ENCODE measurements at places on chromosomes 6 and 20.

- no peak for DNase-seq
Measured at GRCh38 chr6:43054206-43054943, 724 bp upstream of the CUL7 start.

- no peak for DNase-seq
Measured at GRCh38 chr6:118677193-118677592, 25.8 kb upstream of the CEP85L start.

GRCh38 chr6:47230579-47230978, 79.1 kb downstream of the TNFRSF21 start:
- DNase-seq, result no peak

- no peak for DNase-seq
Measured at GRCh38 chr20:49983848-49984408, 1.1 kb downstream of the SNAI1 start.

DNA sequence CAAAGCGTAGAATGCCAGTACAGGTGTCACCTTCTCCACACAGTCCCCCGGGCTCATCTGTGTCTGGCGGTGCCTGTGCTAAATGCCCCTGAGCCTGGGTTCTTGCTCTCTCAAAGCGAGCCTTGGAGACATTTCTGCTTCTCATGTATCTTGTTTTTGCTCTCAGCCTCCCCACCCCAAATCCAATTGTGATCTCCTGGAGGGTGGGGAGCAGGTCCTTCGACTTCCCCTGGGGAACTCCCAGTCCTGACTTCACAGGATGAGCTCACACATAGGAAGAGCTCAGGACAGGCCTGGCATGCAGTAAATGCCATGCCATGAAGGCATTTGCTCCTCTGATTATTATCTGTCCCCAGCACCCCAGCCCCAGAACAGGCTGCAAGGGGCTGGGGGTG, 58.1 kb downstream of the NOL4L start:
- no peak for DNase-seq

- no peak for DNase-seq
Measured at GRCh38 chr20:11041396-11041795, 367.6 kb upstream of the JAG1 start.

- DNase-seq, result no peak
Measured at GRCh38 chr20:12051206-12052163, 133.8 kb downstream of the BTBD3 start.

DNA sequence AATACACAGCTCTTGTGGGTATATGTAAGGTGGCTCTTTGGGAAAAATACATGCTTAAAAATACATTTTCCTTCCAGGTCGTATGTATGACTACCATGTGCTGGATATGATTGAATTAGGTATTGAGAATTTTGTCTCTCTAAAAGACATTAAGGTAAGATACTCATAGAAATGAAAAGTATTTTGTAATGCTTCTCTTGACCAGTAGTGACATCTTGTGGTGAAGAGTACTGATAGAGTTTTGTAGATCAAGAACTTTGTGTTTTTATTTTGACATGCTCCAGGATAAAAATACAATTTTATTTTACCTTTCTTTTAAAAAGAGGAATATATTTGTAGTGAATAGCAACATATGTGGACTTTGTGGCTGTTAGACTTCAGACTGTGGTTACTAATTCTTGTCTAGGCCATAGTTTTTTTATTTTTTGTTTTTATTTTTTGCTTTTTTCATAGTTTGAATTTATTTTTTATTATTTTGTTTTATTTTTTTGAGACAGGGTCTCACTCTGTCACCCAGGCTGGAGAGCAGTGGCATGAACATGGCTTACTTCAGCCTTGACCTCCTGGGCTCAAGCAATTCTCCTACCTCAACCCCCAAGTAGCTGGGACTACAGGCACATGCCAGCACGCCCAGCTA, 17.9 kb downstream of the RPF2 start:
- no peak for DNase-seq

DNA sequence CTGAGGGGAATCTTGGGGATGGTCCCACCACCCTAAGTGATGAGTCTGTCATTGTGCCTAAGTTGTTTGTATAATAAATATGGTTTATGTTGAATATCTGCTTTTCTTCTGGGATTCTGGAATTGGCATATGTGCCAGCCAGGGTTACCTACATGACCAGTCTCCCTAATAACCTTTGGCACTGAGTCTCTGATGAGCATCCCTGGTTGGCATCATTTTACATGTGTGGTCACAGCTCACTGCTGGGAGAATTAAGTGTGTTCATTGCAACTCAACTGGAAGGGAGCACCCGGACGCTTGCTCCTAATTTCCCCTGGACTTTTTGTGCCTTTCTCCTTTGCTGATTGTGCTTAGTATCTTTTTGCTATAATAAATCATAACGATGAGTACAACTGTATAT, 8.1 kb downstream of the SMAP1 start:
- no peak for DNase-seq

- DNase-seq, result no peak
Measured at GRCh38 chr6:127516662-127517273, 2.4 kb downstream of the MTCL3 start.

- DNase-seq, result no peak
Measured at GRCh38 chr20:12053353-12053752, 135.7 kb downstream of the BTBD3 start.

GRCh38 chr6:108742041-108742440, 106.2 kb upstream of the ARMC2 start:
- DNase-seq, result no peak

DNA sequence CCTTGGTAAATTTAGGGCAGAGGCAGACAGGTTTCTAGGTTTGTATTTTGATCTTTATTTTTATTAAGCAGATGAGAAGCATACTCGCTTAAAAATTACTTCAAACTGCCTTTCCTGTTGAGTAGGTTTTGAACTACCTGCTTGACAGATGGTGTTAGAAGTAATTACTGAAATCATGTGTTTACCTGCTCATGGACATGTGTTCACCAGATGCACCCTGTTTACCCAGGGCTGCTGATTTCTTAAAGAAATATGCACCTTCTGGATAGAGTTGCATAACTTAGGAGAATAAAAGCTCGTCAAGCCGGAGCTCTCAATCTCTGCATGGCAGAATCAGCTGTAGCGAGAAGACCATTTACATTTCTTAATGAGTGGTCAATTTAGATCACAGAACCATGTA, 165.1 kb downstream of the CDKAL1 start:
- DNase-seq, result no peak

- no peak for DNase-seq
Measured at GRCh38 chr6:73964241-73964854, 268.3 kb downstream of the CD109 start.

GRCh38 chr6:36136034-36136433, 5.7 kb downstream of the MAPK13 start:
- no peak for DNase-seq

DNA sequence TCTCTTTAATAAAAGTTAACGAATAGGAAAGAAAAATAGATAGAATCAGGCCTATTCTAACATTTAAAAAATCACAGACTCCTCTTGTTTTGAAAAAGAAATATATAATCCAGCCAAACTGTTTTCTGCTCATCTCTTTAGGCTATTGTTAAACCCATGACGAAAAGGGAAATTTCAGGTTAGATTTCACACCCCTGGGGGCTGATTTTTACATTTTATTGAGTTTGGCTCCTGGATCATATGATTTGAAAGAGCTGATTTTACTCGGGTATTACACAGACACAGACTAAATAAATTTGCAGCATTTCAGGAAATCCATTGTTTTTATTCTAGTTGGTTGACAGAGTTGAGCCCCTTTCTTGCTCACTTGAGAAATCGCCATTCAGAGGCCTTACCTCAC, 135.8 kb upstream of the HMGCLL1 start:
- DNase-seq, result no peak

DNA sequence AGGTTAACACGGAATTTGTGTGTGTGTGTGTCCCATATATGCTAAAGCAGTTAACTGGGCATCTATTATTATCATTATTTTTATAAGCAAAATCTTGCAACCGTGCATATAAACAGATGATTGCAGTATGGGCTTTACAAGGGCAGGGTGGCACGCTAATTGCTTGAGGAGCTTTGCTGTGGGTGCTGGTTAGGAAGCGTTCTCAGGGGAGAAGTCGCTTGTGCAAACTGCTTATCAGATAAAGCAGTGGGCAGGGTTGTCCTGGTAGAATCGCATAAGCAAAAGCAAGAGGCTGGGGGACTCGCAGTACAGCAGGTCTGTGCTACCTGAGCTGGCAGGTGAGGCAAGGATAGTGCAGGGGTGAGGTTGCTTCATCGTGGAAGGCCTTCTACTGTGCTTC, 9.7 kb upstream of the CCN6 start:
- DNase-seq, result no peak

DNA sequence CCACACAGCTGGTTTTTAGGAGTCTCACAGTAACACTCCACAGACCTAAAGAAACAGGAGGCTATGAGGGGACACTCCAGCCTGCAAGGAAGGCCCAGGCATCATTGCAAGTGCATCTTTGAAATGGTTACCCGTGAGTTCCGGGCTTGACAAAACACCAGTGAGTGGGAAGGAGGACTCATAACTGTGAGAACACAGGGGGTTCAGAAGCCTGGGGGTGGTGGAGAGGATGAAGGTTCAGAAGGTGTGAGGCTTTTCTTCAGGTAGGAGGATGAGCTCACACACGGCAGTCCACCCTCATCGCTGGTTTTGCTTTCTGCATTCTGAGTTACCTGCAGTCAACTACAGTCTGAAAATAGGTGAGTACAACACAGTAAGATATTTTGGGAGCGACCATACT, 39.9 kb downstream of the MAP7 start:
- DNase-seq, result no peak

DNA sequence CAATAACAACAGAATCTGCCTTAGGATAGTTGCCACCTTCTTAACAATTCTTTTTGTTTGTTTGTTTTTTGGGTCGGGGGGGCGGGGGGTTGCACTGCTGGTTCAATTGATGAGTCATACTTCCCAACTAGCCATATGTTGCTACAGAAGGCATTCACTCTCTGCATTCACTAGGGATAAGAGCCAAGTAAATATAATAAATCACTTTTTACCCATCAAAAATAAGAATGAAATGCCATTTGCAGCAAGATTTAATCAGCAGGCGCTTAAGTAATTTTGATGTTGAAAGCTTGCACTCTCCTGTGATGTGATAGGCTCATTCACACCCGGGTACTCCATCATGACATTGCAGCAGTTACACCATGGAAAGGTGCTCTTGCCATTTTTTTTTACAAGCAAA, 209.8 kb downstream of the HIVEP2 start:
- no peak for DNase-seq

GRCh38 chr6:169930799-169931198, 179.4 kb downstream of the ERMARD start:
- DNase-seq, result no peak

DNA sequence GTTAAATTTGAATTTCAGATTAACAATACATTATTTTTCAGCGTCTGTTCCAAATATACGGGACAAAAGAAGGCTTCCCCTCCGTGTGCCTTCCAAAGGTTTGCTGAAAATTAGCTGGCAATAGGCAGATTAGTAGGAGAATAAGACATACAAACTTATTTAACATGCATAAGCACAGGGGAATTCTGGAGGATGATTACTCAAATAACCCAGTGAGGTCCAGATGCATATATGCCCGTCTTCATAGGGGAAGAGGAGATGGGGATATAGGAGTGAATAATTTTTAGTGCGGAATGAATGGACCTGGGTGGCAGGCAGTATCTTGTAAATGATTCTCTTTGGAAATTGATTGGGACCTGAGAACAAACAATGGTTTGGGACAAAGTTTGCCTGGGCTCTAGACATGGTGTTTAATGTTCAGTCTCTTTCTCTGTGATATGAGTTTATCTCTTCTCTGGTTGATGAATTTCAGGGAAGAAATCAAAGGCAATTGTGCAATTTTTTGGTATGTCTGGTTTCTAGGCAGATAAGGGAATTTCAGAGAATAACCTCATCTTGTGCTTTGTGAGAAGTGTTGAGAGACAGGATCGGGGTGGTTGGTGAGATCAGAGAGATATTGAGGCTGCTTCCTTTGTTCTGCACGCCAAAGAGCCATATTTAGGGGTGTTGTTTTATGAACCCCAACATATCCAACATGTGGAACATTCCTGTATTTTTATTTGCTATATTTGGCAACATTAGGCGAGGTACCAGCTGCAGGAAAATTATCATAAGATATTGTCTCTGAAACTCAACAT, 63.7 kb downstream of the MKKS start:
- no peak for DNase-seq

DNA sequence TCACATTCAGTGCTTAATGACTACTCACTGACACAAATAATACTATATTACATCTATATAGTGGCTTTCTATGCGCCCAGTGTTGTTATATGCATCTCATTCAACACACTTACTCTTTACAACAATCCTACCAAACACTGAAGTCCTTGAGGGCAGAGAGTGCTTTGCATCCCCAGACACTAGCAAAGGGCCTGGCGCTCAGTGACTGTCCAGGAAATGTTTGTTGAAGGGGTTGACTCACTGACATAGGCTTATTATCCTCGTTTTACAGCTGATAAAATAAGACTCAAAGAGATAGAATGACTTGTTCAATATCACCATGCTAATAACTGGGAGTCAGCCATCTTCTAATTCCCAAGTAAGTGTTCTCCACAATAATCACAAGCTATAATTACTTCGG, 163.3 kb downstream of the ARHGAP18 start:
- DNase-seq, result no peak

GRCh38 chr6:135176464-135176863, 4.6 kb upstream of the MYB start:
- DNase-seq, result no peak

DNA sequence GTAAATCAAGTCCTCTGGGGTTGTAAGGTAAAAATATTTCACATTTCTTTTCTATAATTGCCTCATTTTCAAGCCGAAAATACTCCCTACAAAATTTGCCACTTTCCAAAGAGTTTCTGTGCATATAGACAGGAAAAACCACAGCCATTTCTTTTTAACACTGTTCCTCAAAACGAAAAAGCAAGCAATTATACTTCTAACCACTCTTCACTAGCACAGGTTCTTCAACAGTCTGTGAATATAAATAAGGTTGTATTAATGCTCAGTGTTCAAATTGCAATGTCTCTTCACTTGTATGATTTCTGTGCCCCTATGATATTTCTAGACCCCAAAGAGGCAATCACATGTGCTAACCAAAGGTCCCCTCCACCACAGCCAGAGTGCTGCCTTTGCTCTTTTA, 206.0 kb downstream of the SIM1 start:
- DNase-seq, result no peak

DNA sequence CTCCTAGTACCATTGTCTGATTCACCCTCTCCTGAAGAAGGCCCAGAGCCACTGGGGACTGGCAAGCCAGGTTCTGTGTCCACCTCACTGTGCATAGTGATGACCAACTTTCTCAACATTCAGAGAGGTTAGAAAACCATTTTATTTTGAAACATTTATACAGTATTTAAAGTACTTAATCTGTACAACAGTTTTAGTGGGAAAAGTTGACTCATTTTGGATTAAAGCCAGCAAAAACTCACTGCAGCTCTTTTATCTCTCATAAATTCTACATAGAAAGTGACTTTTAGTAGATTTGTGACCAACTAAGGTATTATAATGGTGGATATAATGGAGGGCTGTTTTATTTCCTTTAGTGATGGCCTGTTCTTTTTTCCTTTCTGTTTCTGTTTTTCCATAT, 9.7 kb downstream of the TULP4 start:
- no peak for DNase-seq

DNA sequence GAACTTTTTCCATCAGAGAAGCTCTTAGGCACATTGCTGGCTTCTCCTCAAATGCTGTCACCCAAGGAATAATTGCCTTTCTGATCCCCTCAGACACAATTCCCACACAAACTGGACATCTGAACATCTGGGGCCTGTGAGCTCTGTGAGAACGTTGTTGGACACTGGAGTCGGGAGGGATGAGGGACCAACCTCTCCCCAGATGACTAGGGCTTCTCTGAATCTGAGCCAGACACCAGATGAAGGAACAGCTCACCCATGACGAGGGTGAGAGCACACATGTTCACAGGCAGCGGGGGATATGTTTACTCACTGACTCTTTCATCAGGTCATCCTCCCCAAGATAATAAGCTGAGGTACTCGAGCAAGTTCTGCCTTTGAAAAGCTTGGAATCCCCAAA, 283.9 kb upstream of the SUPT3H start:
- no peak for DNase-seq

Data from stimulated activated CD8-positive, alpha-beta memory T cell treated with anti-CD3 and anti-CD28 coated beads, Interleukin-15, amount 100 ng/mL, for 4 hours (primary cell).